ENCODE measurements at places on chromosomes 5 and 9. TPM values are rescaled to one million over a fixed set of nuclear protein-coding genes. Genes with fewer than 3 reads are reported as not detected.

The LCNL1 gene
- not detected for total RNA-seq

The AGTPBP1 gene
- 6.1 TPM for total RNA-seq

The CDK7 gene
- total RNA-seq = 63.9 TPM

DNA sequence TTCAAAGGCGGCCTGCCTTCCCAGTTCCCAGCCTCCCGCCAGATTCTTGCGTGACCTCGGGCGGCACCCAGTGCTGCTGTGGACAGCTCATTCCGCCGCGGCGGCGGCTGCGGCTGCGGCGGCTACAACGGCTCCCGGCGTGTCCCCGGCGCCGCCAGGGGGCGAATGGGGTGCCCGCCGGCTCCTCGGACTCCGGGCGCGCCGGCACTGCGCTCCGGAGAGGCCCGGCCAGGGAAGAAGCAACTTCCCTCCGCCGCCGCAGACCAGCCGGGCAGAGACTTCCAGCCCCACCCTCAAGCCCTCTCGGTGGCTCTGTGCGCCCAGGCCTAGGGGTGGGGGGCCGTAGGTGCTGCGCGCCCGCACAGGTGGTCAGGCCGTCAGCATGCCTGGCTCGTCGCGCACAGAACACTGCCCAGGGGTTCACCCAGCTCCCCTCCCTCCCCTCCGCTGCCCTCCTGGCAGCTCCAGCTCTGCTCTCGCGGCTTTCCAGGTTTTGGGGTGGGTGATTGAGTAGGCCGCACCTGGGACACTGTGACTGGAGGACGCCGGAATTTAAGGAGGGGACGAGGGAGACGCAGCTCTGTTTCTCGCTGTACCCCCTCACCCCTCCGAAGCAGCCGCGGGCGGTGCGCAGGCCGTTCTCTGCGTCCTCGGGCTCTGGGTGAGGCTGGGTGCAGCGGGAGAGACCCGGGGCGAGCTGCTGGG lies 20.2 kb downstream of the IGIP start:
- no peak for DNase-seq

DNA sequence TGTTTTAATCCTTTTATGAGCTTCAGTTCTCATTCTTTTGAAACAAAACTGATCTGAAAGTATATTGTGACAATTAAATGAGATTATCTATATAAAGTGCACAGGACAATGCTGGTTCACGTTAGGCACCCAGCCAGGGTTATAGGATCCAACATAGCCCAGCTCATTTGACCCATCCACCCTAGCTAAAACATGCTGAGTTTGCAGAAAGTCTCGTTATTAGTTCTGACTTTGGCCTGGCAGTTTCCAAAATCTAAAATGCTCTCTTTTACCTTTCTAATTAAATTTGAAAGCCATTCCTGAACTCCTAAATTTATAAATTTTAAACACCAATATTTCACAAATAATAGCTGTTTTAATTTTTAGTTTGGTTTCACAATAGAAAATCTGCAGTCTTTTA lies 131.9 kb upstream of the PTPRD start:
- DNase-seq = no peak

DNA sequence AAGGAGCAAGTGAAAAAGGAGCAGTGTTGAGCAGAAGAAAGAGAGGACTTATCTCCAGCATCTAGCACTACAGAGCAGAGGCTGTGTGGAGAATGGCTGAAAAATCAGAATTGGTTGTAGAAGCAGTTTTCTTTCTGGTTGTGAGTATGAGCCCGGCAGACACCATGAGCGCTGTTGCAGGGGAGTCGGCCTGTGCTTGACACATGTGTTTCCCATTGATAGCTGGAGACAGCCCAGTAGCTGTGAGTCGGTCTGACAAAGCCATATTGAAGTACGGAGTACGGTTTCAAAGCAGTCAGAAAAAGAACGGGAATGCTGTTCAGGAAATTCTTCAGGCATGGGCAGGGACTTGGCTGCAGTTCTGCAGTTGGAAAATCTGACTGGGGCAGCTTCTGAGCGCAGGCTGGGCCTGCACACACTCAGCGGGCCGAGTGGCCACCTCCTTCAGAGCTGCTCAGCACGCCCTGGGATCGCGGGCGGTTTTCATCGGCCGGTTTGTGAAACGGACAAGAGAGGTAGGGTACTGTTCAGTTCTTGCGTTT lies at the start of gene SGCD:
TSS of gene SGCD (plus strand) at position 447 of the 542 bp plus-strand sequence.
- no peak for DNase-seq

DNA sequence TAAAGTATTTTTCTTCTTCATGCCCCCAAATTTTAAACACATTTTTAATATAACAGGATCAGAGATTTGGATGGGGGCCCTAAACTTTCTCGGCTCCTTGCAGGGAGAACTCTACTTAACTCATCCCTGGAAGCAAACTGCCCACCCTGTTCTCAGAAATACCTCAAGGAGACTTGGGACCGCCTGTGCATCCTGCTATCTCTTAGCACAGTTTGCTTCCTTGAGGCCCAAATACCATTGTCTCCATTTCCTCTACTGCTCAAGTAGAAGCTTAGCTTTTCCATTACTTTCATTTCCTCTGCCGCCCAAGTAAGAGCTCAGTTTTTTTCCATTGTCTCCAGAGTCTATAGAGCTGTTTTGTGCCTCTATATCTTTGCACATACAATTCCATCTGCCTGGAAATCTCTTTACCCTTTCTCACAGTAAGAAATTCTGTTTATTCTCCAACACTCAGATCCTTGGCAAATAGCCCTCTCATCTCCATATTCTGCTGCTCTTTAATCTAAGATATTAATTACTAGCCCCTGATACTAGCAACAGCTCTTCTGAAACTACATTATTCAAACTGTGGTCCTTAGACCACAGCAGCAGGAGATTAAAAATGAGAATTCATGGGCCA lies 137.8 kb downstream of the CEMIP2 start:
- DNase-seq = no peak

DNA sequence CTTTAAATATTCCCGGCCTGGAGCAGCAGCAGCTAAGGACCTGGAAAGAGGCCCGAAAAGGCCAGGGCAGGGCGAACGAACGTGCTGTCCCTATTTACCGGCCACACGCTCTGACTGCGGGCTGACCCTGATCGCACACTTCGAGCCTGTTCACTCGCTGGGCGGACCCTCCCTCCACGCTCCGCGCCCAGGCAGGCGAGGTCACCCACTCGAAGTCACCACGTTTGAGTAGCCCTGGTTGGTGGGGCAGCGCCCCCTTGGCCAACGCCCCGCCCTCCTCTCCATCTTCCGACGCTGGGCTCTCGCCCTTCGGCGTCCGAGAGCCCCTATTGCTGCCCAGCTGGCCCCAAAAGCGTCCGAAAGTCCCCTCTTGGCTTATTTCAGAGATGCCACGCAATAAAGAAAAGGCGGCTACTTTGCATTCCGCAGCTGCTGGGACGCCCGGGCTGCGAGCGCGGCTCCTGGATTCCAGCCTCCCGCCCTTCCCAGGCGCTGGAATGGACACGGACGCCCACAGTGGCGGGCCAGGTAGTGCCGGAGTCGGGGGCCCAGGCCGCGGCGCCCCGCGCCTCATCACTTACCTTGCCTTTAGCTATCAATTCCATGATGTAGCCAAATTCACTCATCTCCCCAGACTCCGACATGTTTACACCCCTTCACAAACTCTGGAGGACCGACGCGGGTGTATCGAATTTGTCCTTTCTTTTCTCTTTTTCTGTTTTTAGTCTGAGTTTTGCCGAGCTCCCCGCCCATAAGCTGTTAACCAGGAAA lies 9.9 kb upstream of the TRIM36 start:
- no peak for DNase-seq

- no peak for DNase-seq
Observed at GRCh38 chr9:133249337-133249736, 25.7 kb downstream of the ABO start.

- no peak for DNase-seq
Observed at GRCh38 chr5:2921176-2921575, 169.7 kb upstream of the IRX2 start.

DNA sequence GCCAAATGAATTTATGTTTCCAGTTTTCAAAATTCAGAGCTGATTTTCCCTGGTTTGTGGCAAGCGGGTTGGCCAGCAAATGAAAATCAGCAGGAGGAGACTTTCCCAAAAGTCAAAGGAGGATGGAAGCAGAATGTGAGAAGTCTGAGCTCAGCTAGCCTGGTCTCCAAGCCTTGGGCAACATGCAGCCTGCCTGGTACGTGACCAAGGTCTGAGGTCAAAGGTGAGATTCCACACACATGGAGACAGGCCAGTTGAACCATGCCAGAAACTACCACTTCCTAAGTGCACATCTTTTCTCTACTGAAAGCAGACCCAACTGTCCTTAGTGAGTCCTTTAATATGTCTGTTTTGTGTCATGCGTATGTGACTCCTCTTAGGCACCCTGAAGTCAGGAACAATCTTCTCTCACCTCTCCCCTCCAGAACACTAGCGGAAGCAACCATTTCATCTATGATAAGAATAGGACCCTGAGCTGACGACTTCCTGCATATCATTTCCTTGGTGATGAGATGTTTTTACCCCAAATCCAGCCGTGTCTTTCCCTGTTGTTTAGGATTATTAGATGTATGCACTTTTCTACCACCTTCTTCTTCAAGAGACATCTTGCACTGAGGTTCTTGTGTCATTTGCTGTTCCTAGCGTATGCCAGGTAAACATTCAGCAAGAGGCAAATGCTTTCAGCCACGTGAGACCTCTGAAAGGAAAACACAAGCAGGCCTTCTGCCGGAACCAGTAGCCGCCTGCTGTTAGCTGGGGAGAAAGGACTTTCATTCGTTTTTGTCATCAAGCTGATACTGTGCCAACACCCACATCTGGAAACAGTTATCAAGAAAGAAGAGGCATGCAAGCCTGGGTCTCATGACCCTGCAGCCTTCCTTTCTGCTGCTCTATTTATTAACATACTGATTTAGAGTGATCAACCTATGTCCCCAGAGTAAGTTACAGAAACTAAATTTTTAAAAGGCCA lies 9.7 kb upstream of the TGFBI start:
- peak; percentile 100 for DNase-seq

DNA sequence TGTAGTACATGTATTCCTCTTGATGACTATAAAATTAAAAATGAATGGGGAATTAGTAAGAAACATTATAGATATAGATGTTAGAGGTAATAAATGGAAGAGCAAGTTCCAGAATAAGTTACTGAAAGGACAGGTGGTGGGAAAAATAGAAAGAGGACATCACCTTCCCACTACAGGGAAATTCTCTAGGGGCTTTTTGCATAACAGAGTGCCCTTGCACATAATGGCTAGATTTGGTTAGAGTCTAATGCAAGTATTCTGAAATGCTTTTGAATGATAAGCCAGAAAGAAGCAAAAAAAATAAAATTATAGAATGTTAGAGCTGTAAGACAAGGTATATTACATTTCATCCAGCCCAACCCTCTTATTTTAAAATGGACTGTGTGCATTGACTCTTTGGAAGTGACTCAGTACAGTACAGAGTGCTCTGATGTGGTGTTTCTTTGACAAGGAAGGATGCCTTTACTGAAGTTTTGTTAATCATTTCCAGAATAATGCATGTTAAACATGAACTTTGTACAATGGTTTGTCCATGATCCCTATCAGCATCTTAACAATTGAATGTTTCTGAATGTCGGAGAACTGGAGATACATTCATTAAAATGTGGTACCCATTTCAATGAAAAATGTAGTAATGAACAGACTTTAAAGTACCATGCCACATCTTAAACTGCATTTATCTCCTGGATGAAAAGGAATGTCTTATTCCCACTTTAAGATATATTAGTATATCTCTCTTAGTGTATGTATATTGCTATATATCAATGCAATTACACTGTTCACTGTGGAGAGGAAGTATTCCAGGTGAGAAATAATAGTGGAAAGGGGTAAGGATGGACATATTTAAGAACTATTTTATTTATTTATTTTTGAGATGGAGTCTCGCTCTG lies 391.1 kb downstream of the ADGRV1 start:
- DNase-seq = no peak

DNA sequence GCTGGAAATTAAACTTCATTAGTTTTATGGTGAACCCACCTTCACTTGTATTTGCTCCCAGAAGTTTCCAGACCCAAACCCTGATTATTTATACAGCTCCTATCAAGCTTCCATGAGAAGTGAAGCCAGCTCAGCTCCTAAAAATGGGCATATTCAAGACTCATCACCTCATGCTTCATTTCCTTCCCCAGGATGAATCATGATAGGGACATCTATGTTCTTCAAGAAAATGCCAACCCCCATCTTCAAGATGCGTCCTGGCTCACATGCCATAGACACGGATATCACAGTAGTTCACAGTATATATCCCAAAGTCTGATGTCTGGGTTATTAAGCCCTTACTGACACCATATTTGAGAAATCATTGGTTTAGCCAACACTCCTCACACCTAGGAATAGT lies 217.6 kb downstream of the NPR3 start:
- no peak for DNase-seq

Data from H4 (cell line).